ENCODE measurements at places on chromosomes 4 and X.
A peak's percentile ranks its signal among the peaks of the same experiment; 100 is the strongest.

- DNase-seq = no peak
Observed at GRCh38 chr4:179182741-179183140, 1740.5 kb upstream of the AGA start.

DNA sequence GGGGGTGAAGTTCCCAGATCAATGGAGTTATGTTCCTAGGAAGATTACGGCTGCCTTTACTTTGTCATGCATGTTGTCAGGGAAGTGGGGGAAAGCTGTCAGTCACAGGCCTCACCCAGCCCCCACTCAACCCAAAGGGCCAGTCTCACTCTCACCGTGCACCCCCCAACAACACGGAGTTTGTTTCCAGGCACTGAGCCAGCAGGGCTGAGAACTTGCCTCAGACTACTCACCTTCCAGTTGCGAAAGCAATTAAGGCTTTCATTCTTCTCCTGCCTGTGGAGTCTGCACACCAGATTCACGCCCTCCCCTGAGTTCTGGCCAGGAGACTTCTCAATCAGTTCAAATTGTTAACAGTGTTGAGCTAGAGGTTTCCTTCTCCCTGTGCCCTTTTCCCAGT is 114.3 kb downstream of the SH3BGRL start:
- no peak for DNase-seq

- DNase-seq = no peak
Observed at GRCh38 chrX:124435616-124436015, 89.3 kb downstream of the SH2D1A start.

- DNase-seq = no peak
Observed at GRCh38 chr4:76673362-76673761, 224.6 kb downstream of the SOWAHB start.

GRCh38 chr4:130603043-130603442 is 1507.1 kb downstream of the C4orf33 start:
- no peak for DNase-seq

GRCh38 chr4:160414496-160414895 is 1311.6 kb downstream of the RAPGEF2 start:
- DNase-seq = no peak

- DNase-seq = no peak
Observed at GRCh38 chr4:79250887-79251286, 75.0 kb downstream of the NAA11 start.

DNA sequence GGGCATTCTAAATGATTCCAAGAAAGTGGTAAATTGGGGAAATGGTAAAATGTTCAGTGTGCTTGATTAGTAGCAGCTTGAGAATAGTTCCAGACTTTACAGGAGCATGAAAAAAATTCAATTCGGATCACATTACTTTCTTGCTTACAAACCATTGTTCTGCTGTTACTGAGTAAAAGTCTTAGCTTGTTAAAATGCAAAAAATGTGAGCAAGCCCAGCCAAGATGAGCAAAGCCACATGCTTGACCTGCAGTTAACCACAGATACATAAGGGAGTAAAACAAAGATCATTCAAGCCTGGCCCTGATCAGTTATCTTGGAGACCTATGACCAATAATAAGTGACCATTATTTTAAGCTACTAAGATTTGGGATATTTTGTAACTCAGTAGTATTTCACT is 562.9 kb upstream of the MAGEB2 start:
- DNase-seq = no peak

- no peak for DNase-seq
Observed at GRCh38 chrX:87005183-87005582, 512.4 kb upstream of the KLHL4 start.

DNA sequence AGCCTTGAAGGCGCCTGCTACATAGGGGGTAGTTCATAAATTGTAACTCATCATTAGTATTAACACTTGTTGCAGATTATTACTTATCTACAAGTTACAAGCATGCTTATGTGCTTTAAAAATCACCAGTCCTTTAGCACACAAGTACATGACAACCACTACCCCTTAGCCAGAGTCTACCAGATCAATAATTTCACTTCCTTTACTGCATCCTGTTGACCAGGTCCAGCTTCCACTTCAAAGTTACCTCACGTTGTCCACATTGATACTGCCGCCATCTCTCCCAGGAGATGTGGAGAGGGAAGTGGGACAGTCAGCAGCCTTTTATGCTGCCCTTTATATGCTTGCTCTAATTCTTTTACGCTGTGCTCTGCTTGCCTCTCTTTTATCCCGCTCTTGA is 231.3 kb upstream of the CXXC4 start:
- DNase-seq = no peak

- no peak for DNase-seq
Observed at GRCh38 chr4:187307131-187307530, 583.5 kb upstream of the FAT1 start.

- DNase-seq = peak; percentile 62
Observed at GRCh38 chr4:3193531-3194203, 55.3 kb upstream of the MSANTD1 start.

GRCh38 chr4:189376901-189377300 is 563.8 kb upstream of the FRG1 start:
- DNase-seq = no peak

- no peak for DNase-seq
Observed at GRCh38 chr4:108702960-108703359, 52.6 kb downstream of the OSTC start.

DNA sequence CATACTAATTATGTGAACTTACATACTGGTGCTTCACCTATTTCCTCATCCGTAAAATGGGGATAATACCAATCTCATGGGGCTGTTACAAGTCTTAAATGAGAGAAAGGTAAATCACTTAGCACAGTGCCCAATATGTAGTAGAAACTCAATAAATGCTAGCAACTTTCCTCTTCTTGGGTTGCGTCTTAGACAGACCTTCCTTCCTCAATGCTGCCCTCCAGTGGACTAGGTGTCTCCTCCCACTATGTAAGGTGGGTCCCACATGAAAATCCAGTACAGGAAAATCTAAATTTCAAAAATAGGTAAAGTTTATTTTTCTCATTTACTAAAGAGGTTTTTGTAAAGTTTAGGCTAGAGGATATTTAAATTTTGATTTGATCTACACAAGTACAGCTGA is 20.6 kb downstream of the ZDHHC9 start:
- DNase-seq = peak; percentile 80

DNA sequence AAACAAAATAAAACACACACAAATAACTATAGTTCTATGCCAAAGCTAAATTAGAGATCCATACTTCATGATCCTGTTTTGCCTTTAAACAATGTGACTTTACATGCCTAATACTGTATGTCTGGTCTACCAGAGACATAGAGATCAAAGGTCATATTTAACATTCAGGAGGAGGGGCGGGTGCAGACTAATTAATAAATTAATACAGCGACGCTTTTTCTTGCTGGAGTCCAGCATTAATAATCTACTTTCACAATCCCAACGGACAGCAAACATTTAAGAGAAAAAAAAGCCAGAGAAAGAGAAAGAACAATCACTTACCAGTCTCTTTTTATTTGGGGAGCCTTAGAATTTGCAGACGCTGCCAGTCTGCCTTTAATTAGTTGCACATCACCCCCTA is 509 bp downstream of the CXXC4 start:
- no peak for DNase-seq
